ENCODE measurements at places on chromosomes 7 and 10.
A peak's percentile ranks its signal among the peaks of the same experiment; 100 is the strongest.

- no peak for DNase-seq
These were observed 4.9 kb downstream of the HIPK2 start for GRCh38 chr7:139772873-139773272.

- peak; percentile 1 for DNase-seq
These were observed 34.8 kb downstream of the KLF6 start for GRCh38 chr10:3750006-3750816.

DNA sequence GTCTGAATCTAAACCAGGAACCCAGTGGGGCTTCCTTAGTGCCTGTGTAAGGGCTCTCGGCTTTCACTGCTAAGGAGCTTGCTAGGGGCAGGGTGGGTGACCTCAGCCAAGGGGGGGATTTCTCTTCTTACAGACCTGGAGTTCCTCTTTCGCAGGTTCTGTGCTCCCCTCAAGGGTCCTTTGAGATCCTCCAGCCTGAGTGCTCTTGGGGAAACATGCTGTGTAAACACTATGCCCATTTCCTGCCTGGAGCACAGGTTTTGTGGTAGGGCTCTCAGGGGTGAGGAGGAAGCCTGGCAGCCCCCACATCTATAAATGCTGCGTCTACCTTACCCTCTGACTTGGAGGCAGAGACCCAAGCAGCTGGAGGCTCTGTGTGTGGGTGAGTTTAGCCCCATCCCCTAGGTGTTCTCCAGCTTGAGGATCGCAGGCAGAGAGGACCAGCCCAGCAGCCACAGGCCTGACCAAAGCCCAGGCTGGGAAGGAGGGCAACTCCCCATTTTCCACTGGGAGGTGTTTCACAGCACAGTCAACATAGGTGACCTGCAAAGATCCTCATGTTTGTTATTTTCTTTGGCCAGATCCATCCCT is at the start of gene SFTPA1:
Gene SFTPA1, plus strand, starts transcription at position 339 of the 591 bp plus-strand sequence. CDS start 887 bp downstream, outside the sequence.
- no peak for DNase-seq

- DNase-seq, result no peak
These were observed 5.7 kb downstream of the LRRC20 start for GRCh38 chr10:70376436-70377378.

- DNase-seq, result no peak
These were observed 15.7 kb downstream of the SEPTIN7 start for GRCh38 chr7:35816514-35816913.

- DNase-seq, result no peak
These were observed 22.0 kb upstream of the SLF2 start for GRCh38 chr10:100890673-100891317.

DNA sequence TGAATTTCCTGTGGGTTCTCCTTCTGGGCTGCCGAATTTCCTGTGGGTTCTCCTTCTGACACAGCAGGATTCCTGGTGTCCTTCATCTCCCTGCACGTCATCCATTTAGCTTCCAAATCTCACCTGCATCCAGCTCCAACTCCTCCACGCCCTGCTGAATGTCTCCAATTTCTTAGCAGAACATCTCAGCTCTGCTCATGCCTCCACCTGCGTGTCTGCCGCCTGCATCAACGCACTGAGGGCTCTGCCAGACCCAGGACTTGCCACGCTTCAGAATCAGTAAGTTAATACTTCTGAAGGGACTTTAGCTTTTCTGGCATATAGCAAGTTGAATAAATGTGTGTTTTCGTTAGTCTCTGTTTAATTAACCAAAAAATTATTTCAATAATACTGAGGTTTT is 31.1 kb upstream of the VIPR2 start:
- DNase-seq, result no peak

Measured in OCI-M1 (cell line).